NCI-H1092 treated with DMSO at 0.1 percent for 48 hours (cell line): ENCODE measurements at places on chromosomes 5 and 9.

GRCh38 chr5:68298479-68298878 lies 82.9 kb downstream of the PIK3R1 start:
- no peak for DNase-seq

GRCh38 chr5:175920231-175920811 lies 47.8 kb downstream of the THOC3 start:
- DNase-seq: no peak

DNA sequence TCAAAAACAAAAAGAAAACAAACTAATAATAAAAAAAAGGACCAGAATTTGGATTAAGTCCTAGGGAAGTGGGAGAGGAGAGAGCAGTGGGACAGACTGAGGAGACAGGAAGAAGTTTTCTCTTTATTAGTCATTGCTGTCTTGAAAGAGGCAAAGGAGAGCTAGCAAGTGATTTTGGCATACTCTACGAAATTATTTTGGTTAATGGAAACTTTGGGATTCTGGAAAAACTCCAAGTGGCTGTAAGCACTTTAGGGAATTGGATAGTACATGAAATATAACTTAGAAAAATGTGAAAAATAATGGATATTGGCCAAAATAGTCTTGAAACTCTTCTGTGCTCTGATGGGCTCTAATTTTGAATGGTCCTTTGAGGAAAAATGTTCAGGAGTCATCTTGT lies 1641.8 kb upstream of the WWC1 start:
- DNase-seq: no peak

- no peak for DNase-seq
Observed at GRCh38 chr5:35009657-35010056, 38.1 kb downstream of the AGXT2 start.

DNA sequence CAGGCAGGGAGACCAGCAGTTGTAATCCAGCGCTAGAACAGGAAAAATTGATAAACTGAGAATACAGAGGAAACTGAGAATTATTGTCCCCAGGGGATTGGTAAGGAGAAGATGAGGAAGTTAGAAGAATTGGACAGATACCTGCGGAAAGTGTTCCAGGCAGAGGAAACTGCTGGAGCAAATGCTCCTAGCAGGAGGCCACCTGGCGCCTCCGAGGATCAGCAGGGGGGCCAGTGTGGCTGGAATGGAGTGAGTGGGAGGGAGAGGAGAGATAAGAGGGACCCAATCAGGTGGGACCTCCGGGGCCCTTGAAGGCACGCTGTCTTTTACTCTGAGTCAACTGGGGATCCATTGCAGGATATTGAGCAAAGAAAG lies 695 bp upstream of the ANXA6 start:
- peak; percentile 15 for DNase-seq

DNA sequence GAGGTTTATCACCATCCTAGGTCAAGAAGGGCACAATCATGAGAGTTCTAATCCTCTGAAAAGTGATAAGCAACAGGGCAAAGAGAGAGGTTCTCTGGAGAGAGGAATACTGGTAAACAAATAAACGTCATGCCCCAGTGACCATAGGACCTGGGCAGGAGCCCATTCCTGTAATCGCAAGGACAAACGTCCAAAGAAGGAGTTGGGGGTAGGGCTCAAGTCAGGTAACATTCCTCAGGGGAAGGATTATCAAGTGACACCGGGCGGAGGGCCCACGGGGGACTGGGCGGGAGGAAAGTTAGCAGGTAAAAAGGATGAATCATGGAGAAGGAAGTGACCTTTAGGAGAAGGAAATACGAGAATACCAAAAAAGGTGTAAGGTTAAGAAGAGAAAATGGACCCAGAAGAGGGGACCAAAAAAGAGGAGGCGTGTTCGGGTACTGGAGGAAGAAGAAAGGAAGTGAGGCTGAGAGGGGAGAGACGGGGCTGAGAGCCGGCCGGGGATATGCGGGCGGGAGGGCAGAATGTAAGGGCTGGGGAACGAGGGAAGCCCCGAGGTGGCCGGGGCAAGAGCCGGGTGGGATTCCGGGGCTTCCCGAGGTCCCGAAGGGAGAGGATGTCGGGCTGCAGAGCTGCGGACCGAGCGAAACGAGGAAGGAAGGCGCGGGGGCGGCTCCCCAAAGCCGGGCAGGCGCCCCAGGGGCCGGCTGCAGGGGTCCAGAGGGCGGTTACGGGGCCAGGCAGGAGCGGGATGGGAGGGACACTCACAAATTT lies 583 bp downstream of the DIAPH1 start:
- DNase-seq: peak; percentile 15

DNA sequence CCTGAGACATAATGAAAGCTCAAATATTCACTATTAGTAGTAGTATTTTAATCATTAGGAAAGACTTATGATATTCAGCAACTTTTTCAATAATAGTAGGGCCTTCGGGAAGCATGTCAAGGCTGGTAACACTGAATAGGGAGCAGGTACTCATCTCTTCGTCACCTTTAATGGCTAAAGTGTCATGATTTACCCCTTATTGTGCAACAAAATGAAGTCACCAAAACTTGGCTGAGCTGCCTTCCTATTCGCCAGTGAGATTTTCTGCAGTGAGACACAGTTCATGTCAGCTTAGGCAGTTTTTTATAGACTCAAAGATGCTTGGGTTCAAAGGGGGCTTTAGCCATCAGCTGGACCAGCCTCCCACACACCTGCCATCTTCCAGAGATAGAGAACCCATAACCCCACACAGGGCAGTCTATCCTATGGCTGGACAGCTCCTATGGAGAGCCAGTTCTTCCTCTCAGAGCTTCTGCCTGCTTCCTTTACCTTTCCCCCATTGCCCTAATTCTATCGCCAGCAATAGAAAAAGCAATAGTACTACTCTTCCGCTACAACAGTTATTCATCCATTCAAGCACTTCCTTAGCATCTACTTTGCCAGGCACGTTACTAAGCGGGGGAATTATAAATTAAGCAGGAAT lies 2.3 kb upstream of the CPLX2 start:
- no peak for DNase-seq

DNA sequence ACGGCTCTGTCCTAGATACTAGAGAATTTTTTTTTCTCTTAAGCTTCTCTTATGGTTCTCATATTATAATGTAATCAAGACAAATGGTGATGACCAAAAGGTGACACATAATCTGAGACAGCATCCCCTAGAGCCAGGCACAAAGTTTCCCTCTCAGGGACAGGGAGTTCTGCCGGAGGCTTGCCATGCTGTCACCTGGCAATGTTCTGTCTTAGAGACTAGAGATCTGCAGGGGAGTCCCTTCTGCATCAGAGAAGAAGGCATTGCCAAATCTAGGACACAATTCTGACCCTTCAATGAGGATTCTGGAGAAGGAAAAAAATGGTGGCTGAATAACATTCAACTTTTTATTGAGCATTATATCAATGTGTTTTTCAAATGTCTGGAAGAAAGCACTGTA lies 261.2 kb upstream of the TRPC7 start:
- no peak for DNase-seq

- DNase-seq: peak; percentile 2
Observed at GRCh38 chr5:77210091-77210963, at the start of gene PDE8B. Gene PDE8B, plus strand, starts transcription at chr5:77210680. Its CDS starts 246 bp downstream, at chr5:77210926.

- DNase-seq: no peak
Observed at GRCh38 chr5:9245071-9245470, 300.8 kb downstream of the SEMA5A start.

DNA sequence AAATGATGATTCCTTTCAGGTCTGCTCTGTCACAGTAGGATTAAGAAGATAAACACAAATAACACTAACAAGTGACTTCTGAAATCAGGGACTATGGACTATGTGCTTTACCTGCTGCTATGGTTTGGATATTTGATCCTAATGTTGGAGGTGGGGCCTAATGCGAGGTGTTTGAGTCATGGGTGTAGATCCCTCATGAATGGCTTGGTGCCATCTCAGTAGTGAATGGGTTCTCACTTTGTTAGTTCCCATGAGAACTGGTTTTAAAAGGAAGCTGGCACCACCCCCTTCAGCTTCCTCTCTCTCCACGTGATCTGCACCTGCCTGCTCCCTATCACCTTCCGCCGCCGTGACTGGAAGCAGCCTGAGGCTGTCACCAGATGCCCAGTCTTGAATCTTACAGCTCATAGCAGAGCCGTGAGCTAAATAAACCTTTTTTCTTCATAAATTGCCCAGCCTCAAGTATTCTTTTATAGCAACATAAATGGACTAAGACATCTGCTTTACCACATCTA lies 3.3 kb downstream of the PPIC start:
- DNase-seq: no peak

GRCh38 chr9:68608763-68609162 lies 68.1 kb upstream of the TMEM252 start:
- no peak for DNase-seq

DNA sequence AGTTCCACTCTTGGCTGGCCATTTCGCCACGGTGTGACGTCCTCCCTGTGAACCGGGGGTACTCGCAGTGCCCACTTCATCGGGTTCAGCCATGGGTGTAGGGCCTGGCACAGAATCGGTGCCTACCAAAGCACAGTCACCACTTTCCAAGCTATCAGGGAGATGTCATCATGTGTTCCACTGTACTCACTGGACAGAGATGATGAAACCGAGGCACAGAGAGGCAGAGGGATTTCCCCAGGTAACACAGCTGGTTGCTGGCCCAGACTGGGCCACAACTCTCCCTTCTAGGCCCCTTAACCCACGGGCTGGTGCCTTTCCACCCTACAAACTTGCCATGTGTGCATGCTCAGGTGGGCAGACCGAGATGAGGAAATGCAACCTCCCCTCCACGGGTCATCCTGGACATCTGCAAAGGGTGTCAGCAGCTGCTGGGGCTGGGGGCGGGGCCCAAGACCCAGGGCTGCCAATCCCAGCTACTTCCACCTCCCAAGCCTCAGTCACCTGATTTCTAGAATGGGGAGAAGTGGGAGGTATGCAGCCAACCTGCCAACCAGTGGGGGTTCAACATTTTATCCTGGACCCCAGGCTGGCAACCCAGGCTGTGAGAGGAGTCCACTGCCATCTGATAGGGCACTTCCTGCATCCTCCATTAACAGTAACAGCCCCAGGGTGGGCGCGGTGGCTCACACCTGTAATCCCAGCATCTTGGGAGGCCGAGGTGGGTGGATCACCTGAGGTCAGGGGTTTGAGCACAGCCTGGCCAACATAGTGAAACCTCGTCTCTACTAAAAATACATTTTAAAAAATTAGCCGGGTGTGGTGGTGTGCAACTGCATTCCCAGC lies 893 bp upstream of the SH2D3C start:
- no peak for DNase-seq

DNA sequence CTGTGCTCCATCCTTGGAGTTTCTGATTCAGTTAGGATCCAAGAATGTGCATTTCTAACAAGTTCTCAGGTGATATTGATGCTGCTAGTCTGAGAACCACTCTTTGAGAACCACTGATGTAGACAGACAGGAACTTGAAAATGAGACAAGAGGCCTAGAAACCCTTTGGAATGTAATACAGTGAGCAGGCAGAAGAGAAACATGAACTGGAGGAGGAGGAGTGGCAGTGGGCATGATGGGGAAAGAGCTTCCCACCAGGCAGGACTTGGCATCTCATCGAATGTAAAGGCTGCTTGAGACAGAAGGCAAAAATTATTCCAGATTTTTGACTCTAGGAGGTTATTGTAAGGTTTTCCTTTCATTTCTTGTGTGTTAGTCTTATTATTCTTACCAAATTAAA lies 295.8 kb upstream of the SGCD start:
- DNase-seq: no peak

GRCh38 chr5:113371721-113372196 lies 63.0 kb downstream of the TSSK1B start:
- DNase-seq: no peak

DNA sequence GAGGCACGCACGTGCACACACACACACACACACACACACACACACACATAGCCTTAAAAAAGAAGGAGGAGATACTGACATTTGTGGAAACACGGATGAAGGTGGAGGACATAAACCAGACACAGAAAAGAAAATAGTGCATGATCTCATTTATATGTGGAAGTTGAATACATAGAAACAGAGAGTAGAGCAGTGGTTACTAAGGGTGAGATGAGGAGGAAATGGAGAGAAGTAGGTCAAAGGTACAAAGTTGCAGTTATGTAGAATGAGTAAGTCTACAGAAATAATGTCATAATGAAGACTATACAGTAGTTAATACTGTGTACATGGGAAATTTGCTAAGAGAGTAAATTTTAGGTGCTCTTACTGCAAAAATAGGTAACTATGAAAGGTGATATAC lies 412.2 kb upstream of the CDH9 start:
- no peak for DNase-seq

GRCh38 chr9:127970401-127971313 lies 10.1 kb downstream of the EEIG1 start:
- DNase-seq: peak; percentile 67

- no peak for DNase-seq
Observed at GRCh38 chr9:99197987-99198386, 23.8 kb downstream of the ALG2 start.
